Dermis microvascular lymphatic vessel endothelial cell (primary cell): ENCODE measurements at places on chromosomes 6 and 20. TPM values are rescaled to one million over a fixed set of nuclear protein-coding genes. Genes with fewer than 3 reads are reported as not detected.

The ECT2L gene
- under 0.01 TPM in 1 of 2 replicates, not detected in the other for total RNA-seq

The MRPS18A gene
- total RNA-seq, result 41.6 and 44.5 TPM in 2 replicates

The RTF2 gene
- 78.4 and 81.7 TPM in 2 replicates for total RNA-seq

The NOX3 gene
- not detected in 2 replicates for total RNA-seq

The IL20RA gene
- total RNA-seq, result 0.26 and 1.1 TPM in 2 replicates

The TNNC2 gene
- 0.13 TPM in 1 of 2 replicates, not detected in the other for total RNA-seq

The DEFB132 gene
- not detected in 2 replicates for total RNA-seq

The CST1 gene
- not detected in 2 replicates for total RNA-seq

The SESN1 gene
- 33.6 and 35.7 TPM in 2 replicates for total RNA-seq
